ENCODE measurements at places on chromosomes 4 and X.

- DNase-seq = no peak
These were observed 132.3 kb downstream of the SOWAHB start for GRCh38 chr4:76765473-76766183.

DNA sequence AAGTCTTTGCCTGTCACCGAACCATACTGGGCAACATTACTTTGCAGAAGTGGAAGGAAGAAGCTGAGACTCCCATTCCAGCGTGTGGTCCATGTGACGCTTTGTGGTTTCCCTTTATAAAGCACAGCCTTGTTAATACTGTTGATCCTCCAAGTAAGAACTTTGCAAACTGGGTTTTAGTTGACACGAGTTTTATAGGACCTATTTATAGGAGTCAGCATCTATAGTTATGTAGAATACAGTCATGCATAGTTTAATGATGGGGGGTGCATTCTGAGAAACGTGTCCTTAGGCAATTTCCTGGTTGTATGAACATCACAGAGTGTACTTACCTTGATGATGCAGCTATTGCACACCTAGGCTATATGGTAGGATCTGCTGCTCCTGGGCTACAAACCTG, 1879.4 kb upstream of the TENM3 start:
- no peak for DNase-seq

- no peak for DNase-seq
These were observed 633.3 kb downstream of the ANKRD50 start for GRCh38 chr4:124079174-124079780.

- DNase-seq = peak; percentile 78
These were observed 2.5 kb downstream of the COQ2 start for GRCh38 chr4:83282049-83282535.

DNA sequence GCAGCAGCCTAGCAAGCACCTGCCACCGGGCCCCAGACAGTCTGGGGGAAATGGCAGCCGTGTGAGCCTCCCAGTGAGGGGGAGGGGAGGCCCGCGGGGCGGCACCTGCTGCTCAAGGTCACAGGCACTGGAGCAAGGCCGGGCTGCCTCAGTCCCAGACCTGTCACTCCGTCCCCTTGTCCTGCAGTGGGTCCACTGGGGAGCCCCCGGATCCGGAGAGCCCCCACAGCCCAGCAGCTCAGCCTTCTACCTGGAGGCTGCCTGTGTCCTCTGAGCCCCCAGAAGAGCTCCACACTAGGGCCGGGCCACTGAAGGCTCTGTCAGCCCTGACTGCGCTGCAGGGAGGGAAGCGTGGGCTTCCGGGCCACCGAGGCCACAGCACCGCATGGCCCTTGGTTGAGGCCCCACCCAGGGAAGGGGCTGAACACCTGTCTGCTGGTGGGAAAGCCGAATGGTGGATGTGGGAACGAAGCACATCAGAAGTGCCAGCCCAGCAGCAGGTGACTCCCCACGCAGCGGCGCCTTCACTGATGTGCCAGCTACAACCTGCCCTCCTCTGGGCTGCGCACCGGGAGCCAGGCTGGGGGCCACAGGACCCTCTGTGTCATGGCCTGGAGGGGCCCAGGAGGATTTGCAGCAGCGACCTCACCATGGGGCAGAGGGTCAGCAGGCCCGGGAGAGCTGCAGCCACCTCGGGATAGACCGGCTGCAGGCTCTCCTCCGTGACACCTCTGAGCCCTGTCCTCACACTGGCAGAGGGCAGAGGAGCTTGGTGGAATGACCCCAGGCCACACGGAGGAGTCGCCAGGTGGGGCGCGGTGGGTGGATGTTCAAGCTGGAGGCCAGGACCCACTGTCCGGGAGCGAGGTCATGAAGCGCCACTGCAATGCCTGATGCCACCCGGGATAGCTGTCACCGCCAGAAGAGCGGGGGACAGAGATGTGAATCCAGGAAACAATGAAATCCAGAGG, 35.0 kb upstream of the MXD4 start:
- DNase-seq = no peak

DNA sequence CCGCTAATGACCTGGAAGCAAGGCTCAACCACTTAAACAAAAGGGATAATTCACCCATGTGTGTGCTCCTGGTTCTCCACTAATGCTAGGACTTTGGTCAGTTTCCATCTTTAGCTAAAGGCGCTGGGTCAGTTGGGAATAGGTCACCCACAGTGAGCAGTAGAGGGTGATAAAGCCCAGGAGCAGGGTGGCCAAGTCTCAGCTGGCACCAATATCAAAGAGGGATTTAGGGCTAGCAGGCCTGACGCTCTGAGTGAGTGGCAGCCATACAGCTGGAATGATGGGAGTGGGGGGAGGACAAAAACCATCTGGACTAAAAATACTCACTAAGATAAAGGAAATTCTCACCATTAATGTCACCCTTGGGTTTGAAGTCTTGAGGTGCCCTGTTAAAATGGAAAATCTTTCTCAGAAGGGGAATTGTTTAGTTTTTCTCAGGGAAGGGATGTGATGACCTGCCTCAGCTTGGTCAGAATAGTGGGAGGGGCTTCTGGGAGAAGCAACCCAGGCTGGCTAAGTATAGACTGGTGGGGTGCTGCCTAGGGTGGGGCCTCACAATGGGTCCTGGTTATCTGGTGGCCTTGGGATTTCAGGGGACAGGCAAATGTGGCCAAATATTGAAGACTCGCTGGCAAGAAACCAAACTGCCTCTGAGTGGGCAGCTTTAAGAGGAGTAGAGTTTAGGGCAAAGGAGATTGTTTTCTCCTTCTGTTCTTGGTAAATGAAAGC, 47.1 kb downstream of the TSC22D3 start:
- no peak for DNase-seq

GRCh38 chr4:1768367-1769034, 24.6 kb upstream of the FGFR3 start:
- DNase-seq = no peak

GRCh38 chr4:161931089-161931488, 232.7 kb downstream of the FSTL5 start:
- DNase-seq = no peak

DNA sequence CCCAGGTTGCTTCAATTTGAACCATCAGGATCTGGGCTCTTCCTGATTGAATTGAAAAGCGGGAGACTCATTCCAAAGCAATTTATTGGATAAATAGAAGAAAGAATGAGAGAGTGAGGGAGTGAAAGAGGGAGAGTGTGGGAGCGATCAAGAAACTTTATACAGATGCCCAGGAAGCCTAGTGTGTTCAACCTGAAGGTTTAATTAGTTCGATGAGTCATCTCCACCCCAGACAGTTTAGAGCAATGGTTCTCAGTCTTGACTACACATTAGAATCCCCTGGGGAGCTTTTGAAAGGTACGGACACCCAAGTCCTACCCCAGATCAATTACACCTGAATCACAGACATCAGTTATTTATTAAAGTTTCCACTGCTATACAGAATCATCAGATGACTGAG, 61.5 kb downstream of the GEMIN8 start:
- no peak for DNase-seq

GRCh38 chr4:177632481-177632880, 190.2 kb upstream of the AGA start:
- DNase-seq = no peak

DNA sequence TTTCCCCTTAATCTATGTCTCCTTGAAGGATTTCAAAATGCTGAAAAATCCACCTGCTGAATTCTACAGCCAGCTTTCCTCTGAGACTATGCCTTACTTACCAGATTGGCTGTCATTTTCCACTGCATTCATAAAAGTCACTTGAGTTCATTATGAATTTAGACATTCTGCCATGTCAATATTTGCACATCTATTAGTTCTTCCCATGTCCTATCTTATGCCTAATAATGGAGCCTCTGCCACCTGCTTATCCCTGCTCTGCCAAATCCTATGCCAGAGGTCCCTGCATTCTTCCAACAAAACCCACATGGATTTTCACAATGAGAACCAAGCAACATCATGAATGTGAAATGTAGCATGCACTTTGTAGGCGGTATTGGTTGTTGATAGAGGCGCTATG, 42.6 kb downstream of the GASK1B start:
- no peak for DNase-seq

GRCh38 chr4:79141530-79141929, 184.3 kb downstream of the NAA11 start:
- no peak for DNase-seq

DNA sequence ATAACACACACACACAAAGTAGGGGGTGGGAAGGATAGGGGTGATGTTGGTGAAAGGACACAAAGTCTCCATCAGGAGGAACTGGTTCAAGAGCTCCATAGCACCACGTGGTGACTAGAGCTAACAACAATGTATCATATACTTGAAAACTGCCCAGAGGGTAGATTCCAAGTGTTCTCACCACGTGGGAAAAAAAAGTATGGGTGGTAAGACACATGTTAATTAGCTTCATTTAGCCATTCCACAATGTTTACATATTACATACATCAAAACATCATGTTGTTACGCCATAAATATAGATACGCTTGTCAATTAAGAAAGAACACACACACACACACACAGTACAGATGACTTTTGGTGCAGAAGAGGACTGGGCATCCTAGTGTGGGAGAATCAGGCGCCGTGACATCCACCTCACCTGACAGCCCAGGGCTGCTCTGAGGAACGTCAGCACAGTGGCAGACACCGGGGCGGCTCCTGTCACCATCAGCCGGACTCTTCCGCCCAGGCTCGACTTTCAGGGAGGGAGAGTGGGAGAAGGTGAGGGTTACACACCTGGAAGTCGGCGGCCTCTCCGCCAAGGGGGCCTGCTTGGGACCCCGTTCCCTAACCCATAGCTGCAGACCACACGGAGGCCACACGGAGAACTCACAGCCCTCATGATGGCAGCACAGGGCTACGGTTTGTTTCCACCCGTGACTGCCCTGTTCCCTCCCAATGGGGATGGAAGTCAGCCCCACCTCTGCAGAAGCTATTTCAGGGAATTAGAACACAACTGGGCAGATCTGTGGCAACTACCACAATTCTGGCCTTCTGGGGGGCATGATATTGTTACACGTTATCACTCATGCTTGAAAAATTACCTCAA, 31.8 kb upstream of the CENPU start:
- no peak for DNase-seq

DNA sequence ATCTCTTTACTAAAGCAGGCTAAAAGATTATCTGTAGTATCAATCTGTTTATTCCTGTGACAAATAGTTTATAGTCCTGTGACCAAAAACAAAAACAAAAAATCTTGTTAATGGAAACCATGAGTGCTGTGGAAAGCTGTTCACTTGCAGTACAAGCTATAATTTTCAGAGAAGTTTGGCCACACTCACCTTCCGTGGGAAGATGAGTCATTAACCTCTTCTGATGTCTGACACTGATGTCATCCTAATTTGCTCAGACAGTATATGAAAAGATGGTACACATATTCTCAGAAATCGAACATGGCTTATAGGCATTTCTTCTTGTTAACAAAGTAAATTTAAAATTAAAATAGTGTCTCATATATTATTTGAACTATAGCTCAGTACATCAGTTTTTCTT, 19.9 kb upstream of the ENPP6 start:
- DNase-seq = no peak

GRCh38 chr4:107299646-107300045, 263.5 kb upstream of the DKK2 start:
- DNase-seq = no peak

GRCh38 chrX:39866229-39866628, 231.5 kb downstream of the BCOR start:
- no peak for DNase-seq

DNA sequence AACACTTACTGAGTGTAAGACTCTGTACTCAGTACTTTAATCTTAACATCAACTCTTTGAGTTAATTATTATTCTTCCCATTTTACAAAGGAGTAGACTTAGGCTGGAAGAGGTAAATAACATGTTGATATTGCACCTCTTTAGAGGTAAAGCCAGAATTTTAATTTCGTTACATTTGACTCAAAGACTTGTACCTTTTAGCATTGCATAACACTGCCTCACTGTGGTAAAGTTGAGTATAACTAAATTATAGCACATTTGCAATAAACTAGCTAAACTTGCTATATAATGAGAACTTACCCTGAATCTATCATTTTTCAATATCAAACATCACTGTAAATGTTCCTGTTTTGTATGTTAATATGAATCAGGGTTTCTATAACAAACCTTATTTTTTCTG, 218.5 kb downstream of the PRR32 start:
- DNase-seq = no peak

DNA sequence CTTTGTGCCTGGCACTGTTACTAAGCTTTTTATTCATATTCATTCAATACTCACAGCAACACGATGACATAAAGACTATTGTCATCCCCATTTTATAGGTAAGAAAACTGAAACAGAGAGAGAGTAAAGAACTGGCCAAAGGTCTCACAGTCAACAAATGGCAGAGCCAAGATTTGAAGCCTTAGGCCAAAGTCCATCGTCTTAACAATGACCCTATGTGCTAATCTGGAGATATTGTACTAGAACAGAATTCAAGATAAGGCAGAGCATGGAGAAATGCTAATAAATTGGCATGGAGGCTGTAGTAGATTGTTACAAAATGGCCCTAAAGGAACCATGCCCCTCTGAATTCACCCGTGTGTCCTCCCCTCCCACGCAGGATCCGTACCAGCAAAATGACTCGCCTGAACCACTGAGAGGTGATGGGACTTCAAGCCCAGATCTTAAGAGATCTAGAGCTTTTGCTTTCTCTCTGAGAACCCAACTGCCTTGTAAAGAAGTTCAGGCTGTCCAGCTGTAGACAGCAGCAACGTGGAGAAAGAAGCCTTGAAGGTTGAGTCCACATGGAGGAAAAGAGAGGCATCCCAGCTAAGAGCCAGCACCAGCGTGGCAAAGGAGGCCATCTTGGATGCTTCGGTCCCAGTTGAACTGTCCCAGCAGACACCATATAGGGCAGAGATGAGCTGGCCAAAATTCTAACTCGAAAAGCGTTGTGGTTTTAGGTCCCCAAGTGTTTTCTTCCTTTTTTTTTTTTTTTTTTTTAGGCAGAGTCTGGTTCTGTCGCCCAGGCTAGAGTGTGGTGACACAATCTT, 52.8 kb upstream of the RBM47 start:
- no peak for DNase-seq

- no peak for DNase-seq
These were observed 282.1 kb upstream of the EMCN start for GRCh38 chr4:100799761-100800539.

GRCh38 chr4:1029529-1029928, 18.1 kb downstream of the FGFRL1 start:
- no peak for DNase-seq

DNA sequence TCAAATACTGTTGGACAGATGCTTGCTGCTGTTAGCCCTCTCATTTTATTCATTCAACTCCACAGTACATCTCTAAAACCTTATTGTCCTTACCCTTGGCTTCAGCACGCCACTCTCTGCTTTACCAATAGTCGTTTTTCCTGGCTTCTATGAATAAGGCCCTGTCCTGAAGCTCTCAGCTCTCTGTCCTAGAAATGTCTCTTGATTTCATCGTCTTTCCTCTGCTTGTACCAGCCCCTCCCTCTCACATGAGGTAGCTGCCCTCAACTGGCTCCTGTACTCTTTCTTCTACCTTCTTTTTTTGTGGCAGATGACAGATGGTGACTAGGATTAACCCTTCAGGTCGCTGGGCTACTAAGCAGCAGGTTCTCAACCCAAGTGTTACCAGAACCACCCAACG, 11.4 kb downstream of the ADGRA3 start:
- DNase-seq = no peak

DNA sequence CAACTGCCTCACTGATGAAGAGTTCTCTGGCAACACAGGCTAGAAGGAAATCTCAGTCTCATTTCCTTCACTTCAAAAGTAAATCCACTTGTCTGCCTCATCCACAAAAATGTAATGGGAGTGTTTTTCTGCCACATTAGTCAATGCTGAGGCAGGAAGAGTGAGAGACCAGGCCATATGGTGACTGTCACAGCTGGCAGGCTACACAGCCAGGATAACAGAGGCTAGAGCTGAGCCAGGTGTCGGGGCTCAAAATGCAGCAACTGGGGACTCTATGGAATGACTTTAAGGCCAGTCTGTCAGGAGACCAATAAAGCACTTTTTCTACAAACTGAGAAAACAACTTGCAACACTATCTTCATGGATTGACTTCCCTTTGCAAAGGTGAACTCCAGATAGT, 204.2 kb downstream of the GPC3 start:
- DNase-seq = no peak

Data from effector memory CD8-positive, alpha-beta T cell (primary cell).